ENCODE measurements at places on chromosomes 13 and 19.

DNA sequence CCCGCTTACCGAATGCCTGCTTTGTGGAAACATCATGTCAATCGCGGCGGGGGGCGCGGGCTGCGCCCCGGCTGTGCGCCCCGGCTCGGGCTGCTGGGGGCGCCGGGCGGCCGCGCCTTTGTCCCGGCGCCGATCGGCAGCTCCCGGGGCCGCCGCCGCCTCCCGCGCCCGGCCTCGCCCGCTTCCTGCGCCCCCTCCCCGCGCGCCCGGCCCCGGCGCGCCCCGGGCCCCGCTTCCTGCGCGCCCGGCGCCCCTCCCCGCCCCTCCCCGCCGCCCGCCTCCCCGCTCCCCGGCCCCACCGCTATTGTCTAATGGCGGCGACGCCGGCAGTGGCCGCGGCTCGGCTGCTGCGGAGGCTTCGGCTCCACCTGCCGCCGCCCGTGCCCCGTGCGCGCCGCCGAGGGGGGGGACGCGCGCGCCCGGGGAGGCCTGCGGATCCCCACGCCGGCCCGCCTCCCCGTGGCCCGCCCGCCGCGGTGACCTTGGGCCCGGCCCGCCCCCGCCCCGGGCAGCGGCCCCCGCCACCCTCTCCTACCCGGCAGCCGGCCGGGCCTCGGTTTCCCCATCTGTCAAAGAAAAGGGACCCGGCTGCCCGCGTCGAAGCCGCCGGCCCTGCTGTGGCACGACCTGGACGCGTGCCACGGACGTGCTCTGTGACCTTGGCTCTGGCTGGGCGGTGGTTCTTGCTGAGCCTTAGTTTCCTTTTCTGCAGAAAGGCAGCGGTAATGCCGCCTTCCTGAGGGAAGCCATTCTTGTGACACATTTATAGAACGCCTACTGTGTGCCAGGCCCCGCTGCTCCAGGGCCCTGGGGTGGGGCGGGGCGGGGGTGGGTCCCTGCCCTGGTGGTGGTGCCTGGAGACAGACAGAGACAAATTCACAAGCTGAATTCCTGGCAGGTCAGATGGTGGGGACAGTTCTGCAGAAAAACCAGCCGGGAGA, at the start of gene TLE5:
TSS of gene TLE5 (minus strand) at position 331 of the 941 bp plus-strand sequence. CDS start at position 36, 295 bp downstream.
- DNase-seq, result peak; percentile 75

DNA sequence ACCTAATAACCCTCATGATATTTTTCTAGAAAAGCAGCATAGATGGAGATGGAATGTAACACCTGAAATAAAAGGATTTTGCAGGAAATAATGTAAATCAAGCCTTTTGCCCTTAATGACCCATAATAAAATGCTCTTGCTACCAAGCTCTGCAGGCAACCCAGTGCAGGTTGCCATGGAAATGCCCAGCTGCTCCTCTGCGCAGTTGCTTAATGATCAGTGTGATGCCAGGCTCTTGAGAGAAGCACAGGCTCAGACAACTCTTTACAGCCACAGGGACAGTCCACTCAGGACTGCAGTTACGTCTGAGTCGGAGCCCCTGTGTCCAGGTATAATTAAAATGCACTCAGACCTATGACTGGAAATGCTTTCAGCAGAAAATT, 165.5 kb downstream of the LACC1 start:
- no peak for DNase-seq

GRCh38 chr19:35942235-35942634, 6.1 kb downstream of the LRFN3 start:
- DNase-seq, result no peak

GRCh38 chr13:71644579-71644978, 222.4 kb downstream of the DACH1 start:
- no peak for DNase-seq

GRCh38 chr13:113275387-113275786, 21.7 kb upstream of the LAMP1 start:
- peak; percentile 22 for DNase-seq

- no peak for DNase-seq
Measured at GRCh38 chr19:16201011-16201391, 3.3 kb downstream of the AP1M1 start.

DNA sequence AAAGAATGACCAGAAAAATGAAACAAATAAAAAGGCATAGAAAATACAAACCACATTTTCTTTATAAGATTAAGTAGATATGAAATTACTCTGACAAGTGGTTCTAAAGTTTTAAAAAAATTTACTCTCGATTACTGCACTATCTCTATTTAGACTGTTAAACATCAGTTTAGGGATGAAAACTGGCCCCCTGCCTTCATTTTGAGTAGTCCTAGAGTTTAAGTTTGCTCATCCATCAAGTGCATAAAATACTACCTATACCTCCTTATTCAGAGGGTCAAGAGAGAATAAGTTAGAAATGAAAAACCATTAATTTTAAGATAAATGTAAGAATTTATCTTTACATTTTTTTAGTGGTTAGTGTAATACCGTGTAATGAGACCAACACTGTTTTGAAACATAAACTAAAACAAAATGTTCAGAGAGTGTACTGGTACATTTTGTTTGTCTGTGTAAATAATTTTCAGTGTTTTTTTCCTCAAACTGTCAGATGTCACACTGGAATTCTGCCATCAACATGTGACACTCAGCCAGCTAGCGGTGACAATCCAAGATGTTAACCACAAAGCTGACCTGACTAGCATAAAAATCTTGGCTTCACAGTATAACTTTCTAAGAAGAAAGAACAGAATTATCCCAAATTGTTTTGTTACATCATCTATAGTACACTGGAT, 184.8 kb upstream of the PCDH20 start:
- DNase-seq, result no peak

GRCh38 chr19:6059988-6060599, 50.2 kb downstream of the RFX2 start:
- DNase-seq, result no peak

DNA sequence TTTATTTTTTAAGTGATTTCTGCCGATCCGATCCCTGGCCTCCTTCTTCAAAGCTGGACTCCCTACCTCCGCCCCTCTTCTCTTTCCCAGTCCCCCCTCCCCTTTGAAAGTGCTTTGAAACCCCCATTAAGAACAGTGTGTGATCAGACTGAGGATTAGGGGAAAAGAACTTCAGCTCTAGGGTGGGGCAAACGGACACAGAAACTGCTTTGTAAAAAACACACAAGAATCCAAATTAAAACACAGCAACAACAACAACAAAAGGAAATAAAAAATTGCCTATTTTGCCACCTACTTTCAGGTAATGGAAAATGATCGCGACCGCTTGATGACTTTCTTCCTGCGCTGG, 1.4 kb downstream of the SPRY2 start:
- DNase-seq, result no peak
